Right renal pelvis (tissue), 4 donors: ENCODE measurements at places on chromosomes 2 and 18.

DNA sequence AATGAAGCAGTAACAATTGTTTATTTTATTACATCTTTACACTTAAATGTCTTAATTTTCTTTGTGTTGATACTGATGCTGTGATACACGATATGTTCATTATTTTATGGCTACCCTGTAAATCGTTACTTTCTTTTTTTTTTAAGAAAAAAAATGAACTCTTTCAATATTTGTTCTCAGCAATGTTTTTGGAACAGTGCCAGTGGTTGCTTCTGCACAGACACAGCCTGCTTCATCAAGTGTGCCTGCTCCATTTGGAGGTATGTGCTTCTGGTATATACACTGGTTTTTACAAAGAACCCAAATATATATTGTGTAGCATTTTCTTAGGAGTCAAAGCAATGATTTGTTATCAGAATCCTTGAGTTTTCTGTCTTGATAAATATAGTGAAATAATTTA lies 62.2 kb upstream of the SCYGR2 start:
- no peak for DNase-seq

DNA sequence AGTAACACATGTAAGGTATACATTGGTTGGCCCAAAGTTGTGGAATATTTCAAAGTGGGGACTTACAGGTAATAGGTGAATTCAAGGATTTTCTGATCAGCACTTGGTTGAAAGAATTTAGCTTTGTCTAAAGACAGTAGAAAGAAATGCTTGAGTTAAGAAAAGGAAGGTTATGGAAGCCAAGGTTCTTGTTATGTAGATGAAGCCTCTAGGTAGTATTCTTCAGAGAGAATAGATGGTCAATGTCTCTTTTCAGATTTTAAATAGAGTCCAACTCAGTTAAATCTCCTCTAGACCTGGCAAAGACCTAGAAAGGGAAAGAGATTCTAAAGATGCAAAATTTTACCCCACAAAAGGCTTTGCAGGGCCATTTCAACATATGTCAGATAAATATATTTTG lies 157.4 kb downstream of the ANKRD30B start:
- no peak for DNase-seq

DNA sequence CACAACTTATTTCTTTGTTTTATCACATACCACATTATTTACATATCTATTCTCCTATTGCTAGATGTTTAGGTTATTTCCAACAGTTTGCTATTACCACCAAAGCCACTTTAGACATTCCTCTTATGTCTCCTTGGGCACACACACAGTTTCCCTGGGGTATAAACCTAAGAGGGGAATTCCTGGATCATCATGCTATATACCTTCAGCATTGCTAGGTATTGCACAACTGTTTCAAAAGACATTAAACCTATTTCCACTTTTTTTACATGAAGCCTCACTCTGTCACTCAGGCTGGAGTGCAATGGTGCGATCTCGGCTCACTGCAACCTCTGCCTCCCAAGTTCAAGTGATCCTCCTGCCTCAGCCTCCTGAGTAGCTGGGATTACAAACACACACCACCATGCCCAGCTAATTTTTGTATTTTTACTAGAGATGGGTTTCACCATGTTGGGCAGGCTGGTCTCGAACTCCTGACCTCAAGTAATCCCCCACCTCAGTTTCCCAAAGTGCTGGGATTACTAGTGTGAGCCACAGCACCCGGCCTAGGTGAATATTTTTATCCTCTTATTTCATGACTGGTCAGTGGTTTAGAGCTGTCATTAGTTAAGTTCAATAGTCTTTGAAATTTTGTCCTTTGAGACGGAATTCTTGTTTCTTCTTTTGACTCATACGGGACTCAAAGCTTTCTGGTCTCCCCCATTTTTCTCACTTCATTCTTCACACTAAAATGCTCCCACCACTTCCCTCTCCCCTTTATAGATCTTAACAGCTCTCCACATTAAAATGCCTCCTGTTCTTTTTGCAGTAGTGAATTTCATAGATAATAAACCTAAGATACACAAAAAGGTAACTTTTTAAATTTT lies 30.3 kb downstream of the SULT1C4 start:
- DNase-seq, result no peak

GRCh38 chr18:26386441-26386840 lies 160.2 kb downstream of the TAF4B start:
- no peak for DNase-seq

DNA sequence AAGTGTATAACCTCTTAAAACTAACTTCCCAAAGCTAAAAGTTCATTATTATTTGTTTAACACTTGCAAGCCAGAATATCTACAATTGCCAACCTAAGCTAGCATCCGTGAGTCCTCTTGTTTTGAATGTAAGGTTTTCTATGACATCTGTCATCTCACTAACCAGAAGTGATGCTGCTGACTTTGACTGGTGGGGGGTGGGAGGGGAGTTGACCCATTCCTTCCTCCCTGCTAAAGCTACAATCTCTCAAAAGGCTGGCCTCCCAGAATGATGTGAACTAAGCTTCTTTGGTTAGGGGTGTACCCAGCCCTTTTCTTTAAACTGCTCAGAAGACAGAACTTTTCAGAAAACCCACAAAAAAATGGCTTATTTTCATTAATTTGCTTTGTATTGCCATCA lies 280.6 kb downstream of the ZEB2 start:
- no peak for DNase-seq

DNA sequence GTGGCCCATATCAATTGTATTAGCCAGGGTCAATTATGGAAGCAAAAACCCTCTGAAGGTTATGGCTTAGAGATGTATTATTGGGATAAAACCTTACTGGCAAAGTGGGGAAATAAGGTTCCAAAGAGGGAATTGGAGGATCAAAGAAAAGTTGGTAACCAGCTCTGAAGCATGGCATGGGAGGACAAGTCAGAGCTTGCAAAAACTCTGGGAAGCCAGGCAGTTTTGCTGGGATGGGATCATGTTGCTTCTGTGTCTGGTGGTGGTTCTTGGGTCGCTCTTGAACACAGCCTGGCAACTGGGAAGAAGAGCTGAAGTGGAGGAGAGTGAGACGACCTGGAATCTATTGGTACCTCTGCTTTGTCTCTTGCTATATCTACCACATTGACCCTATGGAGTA lies 162.6 kb downstream of the PMAIP1 start:
- no peak for DNase-seq

GRCh38 chr2:15749460-15750432 lies 158.1 kb downstream of the DDX1 start:
- no peak for DNase-seq

- no peak for DNase-seq
These were observed 13.2 kb upstream of the ITGAV start for GRCh38 chr2:186576614-186577013.

DNA sequence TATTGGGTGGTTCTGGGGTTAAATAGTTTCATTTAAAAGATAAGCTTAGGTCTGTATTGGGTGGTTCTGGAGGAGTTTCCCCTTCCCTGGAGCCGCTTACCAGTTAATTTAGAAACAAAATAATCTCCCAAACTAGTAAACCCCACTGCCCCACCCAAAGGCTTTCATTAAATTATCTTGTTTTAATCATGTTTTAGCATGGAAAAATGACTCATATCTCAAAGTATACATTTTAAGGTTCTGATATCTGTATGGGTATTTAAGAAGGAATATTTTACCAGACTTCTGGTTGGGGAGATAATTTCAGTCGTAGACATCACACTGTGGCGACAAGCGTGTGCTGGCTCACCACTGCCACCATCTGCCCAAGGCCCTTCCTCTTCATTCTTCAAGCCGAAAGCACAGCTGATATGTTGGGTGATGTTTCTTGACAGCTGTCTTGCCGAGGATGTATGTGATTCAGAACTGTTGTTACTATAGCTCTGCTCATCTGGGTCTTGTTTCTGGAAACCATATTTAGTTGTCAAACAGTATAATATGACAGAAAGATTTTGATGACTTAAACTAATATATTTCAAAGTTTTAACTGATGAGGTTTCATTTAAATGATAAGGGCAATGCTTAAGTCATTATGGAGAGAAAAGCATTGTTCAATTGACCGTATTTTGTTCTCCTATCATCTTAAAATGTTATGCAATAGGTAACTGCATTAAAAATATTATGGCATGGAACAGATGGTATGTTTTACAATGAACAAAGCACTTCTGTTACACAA lies 5.1 kb downstream of the FIGLA start:
- DNase-seq, result no peak

DNA sequence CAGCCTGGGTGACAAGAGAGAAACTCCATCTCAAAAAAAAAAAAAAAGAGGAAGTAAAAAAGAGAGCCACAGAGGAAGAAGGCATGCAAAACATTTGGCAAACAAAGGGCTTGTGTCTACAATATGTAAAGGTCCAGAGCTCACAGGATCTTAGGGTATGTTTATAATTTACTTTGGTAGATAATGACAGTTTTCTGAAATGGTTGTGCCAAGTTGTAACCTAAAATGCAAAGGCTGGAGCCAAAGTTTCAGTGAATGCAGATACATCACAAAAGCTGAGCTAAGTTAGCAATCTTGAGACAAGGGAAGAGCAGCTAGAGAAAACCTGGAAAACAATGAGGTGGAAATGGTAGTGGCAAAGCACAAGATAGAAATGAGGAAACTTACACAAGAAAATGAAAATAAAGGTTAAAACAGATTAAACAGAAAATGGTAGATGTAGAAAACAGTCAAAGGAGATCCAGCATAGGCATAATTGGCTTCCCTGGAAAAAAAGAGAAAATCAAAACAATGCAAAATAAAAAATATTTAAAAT lies 77.5 kb upstream of the HK2 start:
- DNase-seq, result no peak

DNA sequence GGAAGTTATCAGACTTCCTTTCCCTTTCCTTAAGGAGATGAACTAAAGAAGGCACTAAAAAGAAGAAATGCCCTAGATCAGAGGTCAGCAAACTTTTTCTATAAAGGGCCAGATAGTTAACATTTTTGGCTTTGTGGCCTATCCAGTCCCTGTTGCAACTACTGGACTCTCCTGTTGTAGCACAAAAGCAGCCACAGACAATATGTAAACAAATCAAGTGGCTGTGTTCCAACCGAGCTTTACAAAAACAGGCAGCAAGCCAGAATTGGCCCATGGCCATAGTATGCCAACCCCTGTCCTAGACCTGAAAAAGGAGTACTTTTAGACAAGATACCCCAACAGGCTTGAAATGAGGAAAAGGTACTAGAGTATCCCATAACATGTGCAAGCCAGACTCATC lies 10.9 kb downstream of the NHEJ1 start:
- DNase-seq, result no peak

DNA sequence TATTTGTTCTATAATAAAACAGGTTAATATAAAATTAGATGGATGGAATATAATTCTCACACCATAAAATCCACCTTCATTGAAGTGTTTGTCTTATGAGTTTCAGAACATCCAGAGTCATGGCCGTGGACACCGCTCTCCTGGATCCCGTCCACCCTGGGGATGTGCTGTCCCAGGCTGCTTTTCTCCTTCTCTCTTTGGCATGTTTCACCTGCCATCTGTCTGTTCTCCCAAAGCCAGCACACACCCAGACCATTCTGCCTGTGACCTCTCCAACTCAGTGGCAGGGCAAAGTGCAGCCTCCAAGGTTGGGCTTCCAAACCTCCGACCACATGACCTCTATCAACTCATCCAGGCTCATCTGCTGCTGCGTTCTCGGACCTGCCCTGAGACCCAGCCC lies 104.7 kb downstream of the MYT1L start:
- DNase-seq, result no peak

GRCh38 chr2:58428096-58429013 lies 187.2 kb upstream of the FANCL start:
- DNase-seq, result peak; percentile 30
